ENCODE measurements at places on chromosomes 16 and 17.

- no peak for DNase-seq
Measured at GRCh38 chr16:55641430-55642056, 14.2 kb upstream of the SLC6A2 start.

DNA sequence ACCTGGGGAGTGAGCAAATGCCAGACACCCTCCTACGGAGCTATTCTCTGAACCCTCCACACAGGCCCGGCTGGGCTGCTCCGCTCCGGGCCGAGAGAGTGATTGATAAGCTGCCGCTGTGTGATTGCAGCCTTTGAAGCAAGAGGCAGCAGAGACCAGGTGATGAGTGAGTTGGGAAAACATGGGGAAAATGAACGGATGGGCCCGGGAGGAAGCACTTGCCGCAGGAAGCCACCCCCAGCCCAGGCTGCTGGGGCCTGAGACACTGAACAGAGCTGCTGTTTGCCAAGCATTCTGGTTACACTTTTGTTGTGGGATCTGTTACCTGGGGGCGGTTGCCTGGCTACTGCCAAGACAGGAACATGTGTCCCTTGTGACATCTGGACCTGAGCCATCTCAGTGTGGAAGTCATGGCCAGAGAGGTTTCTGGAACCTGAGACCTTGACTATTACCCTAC lies 46.4 kb upstream of the KLHDC4 start:
- no peak for DNase-seq

DNA sequence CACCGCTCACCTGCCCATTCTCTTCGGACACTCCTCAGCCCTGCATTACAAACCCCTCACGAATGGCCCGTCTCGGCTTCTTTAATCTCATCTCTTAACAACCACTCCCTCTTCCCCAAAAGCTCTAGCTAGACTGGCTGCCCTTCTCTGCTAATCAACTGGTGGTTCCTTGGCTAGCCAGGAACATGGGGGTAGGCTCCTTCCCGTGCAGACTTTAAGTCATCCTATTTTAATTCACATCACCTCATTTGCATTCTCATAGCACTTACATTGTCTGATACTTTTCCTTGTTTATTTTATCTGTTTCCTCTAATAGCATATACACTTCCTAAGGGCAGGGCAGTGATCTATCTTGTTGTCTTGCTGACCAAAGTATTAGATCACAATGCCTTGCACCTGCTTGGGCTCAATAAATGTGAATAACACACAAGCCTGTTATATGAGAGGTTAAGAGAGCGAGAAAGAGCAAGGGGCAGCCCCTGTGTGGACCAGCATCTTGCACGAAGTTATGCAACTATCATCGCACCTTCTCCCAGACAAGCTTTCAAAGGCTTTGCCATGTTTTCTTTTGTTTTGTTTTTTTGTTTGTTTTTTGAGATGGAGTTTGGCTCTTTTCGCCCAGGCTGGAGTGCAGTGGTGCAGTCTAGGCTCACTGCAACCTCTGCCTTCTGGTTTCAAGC lies 9.8 kb downstream of the TP53 start:
- no peak for DNase-seq

GRCh38 chr16:50574745-50575136 lies 26.5 kb downstream of the NKD1 start:
- DNase-seq = no peak

DNA sequence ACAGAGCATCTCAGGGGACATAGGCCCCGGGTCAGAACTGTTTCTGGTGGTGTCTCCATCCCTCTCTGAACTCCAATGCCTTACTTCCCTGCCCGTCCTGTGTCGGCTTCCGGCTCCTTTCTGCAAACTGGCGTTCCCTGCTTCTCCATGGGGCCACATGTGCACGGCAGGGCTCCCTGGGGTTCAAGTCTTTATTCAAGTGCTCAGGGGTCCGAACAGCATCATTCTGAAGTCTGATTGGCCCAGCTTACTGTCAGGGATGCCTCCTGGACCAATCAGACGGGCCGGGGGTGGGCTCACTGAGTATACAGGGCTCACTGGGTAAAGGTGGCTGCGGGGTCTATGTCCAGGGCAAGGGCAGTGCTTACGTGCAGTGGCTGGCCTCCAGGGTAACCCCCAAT lies 17.1 kb downstream of the C16orf82 start:
- no peak for DNase-seq

- peak; percentile 25 for DNase-seq
Measured at GRCh38 chr17:36705874-36706731, 104.7 kb downstream of the MRM1 start.

- no peak for DNase-seq
Measured at GRCh38 chr16:69581297-69581696, 15.5 kb downstream of the NFAT5 start.

DNA sequence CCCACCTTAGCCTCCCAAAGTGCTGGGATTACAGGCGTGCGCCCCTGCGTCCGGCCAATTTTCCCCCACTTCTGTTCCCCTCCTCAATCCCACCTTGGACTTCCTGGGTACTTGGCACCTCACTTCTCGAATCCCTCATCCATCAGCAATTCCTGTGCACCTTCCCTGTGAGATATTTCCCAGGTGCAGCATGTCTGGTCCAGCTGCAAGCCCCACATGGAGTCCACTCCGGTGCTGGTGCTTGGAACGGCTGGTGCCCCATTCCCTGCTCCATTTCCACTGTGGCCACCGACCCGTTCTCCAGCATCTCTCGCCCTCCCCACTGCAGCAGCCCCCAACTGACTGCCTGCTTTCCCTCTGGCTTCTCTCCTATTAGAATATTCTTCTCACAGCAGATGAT lies 35.3 kb downstream of the NOL11 start:
- no peak for DNase-seq

GRCh38 chr17:82085931-82086764 lies 11.9 kb downstream of the FASN start:
- DNase-seq = no peak

DNA sequence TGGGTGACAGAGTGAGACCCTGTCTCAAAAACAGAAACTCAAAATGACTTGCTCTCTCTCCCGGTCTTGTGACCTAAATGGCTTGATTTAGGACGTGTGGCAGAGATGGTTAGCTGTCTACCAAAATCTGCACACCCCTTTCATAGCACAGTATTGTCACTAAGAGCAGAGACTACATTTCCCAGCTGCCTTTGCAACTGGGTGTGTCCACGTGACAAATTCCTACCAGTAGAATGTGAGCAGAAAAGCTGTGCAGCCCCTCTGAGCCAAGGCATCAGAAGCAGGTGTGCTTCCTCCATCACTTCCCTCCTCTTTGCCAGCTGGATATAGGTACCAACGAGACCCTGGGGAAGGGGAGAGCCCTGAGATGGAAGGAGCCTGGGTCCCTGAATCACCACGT lies 25.5 kb downstream of the GPR142 start:
- DNase-seq = no peak

DNA sequence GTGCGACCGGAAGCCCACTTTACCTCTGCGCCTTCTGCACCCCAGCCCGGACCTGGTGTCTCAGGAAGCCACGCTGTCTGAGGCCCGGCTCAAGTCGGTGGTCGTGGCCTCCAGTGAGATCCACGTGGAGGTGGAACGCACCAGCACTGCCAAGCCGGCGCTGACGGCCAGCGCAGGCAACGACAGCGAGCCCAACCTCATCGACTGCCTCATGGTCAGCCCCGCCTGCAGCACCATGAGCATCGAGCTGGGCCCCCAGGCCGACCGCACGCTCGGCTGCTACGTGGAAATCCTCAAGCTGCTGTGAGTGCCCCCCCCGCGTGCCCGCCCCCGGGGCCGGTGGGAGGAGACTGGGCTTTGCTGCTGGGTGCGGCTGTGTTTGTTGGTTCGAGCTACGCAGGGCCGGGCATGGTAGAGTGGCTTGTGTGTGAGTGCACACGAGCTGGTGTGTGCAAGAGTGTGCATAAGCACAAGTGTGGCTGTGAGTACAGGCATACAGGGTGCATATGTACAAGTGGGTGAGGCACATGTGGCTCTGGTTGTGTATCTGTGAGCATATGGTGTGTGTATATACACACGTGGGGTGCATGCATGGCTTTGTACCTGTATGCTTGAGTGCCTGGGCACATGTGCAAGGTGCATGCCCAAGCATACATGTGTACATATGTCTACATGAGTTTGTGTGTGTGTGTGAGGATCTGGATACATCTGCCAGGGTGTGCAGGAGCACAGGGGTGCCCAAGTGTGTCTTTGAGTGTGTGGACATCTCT lies 100.6 kb upstream of the PLCG2 start:
- DNase-seq = no peak

GRCh38 chr16:819336-820043 lies 19.0 kb upstream of the GNG13 start:
- no peak for DNase-seq

DNA sequence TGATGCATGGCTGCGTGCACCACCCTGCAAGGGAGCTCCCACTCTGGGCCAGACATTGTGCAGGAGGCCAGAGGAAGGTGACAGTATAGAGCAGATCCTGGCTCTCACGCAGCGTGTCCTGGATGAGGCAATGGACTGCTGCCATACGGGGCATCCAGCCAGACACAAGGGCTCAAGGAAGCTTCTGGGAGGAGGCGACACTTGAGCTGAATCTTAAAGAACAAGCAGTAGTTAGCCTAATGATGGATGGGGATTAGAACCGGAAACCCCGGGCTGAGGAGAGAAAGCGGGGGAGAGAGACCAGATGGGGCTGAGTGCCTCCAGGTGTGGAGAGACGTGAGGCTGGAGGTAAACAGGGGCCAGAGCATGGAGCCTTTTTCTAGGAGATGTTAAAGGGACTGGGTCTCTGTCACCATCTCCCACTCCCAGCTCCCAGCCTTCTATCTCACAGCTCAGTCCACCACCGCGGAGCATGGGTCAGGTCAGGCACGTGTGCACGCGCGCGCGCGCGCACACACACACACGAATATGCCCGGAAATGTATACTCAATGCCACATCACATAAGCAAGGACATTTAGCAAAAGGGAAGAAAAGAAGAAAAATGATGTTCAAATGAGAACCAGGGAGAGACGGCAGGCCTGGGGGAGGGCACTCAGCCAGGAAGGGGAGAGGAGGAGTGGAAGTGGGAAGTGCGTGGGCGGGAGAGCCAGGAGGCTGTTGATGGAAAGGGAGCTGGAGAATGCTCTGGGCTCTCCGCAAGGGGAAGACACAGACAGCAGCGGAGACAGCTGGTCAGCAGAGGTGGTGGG lies 46.3 kb downstream of the CCDC42 start:
- DNase-seq = no peak

DNA sequence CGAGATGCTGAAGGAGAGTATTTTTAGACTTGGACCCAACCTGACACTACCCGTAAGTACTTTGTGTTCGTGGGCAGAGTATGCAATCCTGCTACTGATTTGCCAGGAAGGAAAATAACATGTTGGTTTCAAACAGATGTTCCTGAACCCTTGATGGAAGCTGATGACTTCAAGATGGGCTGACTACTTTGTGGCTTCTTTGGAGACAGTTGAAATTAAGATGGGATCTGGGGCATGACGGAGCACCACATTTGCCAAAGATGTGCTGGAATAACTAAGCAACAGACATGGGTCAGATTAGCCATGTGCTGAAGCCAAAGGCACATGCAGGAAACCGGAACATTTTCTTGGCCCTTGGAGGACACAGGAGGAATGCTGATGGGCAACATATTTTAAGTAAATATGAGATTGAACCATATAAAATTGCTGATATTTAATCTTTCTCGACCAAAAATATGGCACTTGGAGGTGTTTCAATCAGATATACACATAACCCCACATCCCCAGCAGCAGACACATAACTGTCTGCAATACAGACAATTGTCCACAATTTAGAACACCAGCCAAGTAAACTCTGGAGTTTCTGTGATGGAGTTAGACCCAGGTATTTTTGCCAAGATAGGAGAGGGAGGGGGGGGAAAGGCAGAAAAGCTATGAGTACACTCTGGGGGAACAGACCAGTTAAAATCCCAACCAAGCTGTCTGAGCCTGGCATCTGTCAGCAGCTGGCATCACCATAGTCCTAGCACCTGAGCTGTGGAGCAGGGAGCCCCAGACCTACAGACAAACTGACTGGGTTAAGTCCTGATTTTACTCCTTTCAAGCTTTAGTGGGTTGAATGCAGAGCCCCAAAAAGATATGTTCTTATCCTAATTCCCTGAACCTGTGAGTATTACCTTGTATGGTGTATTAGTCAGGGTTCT lies 329.4 kb upstream of the CDH5 start:
- no peak for DNase-seq

- DNase-seq = no peak
Measured at GRCh38 chr17:8846768-8847211, 20.7 kb downstream of the PIK3R6 start.

DNA sequence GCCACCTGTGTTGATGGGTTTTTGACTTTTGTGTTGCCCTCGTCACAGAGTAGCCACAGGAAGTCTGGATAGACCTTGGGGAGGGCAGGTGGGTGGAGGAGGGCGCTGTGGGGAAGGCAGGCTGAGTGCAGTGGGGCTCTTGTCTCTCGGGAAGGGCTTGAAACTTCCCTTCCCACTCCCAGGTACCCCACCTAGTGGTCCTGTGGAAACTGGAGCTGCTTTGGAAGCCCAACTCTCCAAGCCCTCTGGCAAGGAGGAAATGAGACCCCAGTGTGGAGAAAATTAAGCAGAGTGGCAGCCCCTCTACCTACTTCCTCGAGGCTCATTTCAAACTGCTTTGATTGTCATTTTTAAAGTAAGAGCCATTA lies 9.2 kb downstream of the CA5A start:
- no peak for DNase-seq

GRCh38 chr16:73610605-73611156 lies 562.8 kb upstream of the ZFHX3 start:
- DNase-seq = no peak

GRCh38 chr17:46176975-46177374 lies 16.3 kb downstream of the KANSL1 start:
- no peak for DNase-seq

- DNase-seq = no peak
Measured at GRCh38 chr17:44601973-44602372, 44.7 kb downstream of the FZD2 start.

GRCh38 chr17:50213026-50214022 lies 11.9 kb upstream of the COL1A1 start:
- DNase-seq = no peak

- no peak for DNase-seq
Measured at GRCh38 chr17:70168044-70168976, 1.0 kb upstream of the KCNJ2 start.

DNA sequence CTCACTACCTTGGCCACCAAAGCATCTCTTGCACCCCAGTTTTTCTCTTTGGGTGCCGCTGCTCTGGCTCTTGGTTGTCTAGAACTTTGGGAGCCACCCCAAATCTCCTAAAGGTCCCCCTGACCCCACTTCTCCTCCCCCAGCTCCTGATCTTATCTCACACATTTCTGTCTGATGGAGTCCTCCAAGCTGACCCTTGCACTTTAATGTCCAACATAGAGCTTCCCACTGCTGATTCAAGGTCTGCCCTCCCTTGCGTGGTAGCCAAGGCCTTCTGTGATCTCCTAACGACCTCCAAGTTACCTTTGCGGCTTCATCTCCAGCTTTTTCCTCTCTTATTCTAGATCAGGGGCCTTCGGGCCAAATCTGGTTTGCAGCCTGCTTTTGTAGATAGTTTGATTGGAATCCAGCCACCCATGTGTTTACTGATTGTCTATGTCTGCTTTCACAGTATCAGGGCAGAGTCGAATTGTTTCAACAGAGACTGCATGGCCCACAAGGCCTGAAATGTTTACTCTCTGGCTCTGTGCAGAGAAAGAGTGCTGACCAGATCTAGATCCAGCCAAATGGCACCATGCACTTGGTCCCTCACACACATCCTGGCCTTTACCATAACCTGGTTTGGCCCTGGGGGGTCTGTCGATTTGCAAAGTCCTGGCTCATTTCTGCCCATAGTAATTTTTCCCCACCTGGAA lies 168.6 kb downstream of the HAPSTR1 start:
- DNase-seq = no peak
